Left colon (tissue), 2 donors: ENCODE measurements at places on chromosomes 4 and X. TPM values are rescaled to one million over a fixed set of nuclear protein-coding genes. Genes with fewer than 3 reads are reported as not detected.

JCHAIN gene
- total RNA-seq = 909 TPM

AREG gene
- 42.3 TPM for total RNA-seq

HPGDS gene
- total RNA-seq = 2.9 TPM

PABPC4L gene
- total RNA-seq = 0.39 TPM

CHST7 gene
- total RNA-seq = 3.1 TPM

WNK3 gene
- total RNA-seq = 0.06 TPM

DNA sequence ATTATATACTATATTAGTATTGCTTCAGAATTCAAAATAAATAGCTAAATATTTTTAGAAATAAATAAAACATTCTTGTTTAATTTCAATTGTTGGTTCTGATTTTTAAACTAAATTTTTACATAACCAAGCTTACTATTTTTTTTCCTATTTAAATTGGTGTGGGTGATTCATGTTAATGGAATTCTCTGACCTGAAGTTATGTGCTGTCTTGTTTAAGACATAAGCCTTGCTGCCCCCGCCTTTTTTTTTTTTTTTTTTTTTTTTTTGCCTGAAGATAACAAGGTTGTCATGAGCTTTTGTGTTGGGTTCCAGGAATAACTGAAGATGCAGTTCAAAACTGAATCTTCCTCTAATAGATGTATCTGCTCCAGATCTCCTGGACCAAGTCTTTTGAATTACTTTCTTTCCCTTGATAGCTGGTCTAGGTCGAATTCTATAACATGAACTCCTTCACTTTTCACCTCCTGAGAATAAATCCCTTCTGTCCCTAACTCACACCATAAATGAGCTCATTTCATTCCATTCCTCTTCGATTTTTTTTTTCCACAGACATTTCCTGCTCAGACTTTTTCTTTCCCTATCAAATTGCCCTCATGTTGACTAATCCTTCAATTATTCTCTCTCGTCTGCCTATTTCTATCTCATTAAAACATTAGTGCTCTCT is 261.5 kb upstream of the FTHL17 start:
- no peak for DNase-seq

DNA sequence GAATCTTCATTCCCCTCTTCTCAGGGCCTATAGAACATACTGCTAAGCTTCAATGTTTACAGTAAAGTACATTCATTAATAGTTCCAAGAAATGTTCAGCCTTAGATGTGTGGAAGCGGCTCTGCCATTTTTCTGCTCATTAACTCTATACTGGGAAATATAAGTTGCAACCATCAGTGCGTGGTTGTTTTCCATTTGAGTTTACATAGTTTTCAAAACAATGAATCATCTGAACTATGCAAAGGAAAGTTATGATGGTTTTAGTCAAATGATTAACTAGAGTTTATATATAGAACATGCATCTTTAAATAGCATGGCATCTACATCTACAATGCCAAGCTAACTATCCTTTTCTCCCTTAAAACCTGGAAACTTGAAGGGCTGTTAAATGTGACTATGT is 29.6 kb downstream of the LEF1 start:
- DNase-seq = no peak

DNA sequence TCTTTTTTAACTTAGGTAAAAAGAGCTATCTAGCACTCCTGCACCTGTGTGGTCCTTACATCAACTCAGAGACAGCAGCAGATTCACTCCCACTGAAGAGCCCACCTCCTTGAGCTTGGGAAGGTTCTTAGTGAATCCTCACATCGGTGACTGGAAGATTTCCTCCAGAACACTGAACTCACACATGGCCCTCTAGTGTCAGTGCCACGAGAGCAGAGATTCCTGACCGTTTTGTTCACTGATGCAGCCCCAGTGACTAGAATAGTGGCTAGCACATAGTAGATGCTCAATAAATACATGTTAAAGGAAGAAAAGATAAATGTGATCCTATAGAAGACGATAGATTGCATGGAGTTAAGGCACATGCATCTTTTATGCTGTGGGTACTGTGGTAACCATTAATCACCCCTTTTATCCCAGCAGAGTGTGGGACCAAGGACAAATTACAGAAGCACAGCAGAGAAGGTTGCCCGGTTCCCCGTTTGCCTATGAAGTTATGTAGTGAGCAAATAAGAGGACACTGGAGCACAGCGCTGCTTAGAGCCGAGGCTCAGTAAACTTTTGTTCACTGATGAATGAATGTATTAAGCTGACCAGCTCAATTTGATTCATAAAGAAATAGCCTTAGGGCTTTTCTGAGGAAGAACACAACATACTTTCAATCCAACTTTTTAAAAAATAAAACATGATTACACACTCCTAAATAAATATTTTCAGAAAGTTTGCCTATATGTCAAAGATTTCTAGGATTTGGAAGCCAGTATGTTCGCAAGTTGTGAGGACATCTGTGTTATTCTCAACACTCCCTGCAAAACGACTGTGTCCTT is 8.7 kb downstream of the GASK1B start:
- DNase-seq = no peak

GRCh38 chrX:27883468-27884092 is 75.8 kb downstream of the MAGEB10 start:
- DNase-seq = no peak

- no peak for DNase-seq
Measured at GRCh38 chrX:867502-867901, 236.9 kb downstream of the SHOX start.

DNA sequence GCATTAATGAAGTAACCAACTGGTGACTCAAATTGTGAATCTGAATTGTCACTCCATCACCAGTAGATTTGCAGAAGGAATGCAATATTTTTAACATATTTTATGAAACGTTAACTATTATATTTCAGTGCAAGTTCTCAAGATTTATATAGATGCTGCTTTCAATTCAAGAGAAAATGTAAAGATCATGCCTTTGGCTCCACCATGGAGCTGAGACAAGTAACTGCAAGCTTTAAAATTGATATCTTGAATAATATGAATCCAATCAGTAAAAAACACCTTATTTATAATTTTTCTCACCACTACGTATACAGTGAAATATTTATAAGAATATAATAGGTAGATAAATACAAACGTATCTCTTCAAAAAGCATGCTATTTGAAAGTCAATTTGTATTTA is 27.8 kb upstream of the GALNTL6 start:
- no peak for DNase-seq

GRCh38 chr4:7266525-7267292 is 74.4 kb downstream of the SORCS2 start:
- DNase-seq = no peak

DNA sequence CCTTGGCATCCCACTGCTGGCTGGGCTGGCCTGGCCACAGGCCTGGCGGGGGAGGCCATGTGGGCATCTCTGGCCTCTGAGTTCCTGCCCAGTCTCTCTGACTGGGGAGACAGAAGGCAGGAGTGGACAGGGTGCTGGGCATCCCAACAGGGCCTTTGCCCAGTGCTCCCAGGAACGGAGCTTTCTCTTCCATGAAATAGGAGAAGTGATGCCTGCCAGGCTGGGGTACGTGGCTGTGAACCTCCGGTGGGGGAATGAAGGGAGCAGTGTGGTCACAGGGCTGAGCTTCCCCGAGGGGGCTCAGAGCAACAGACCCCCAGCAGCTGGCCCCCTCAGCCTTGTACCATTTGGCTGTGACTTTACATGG is 40.4 kb upstream of the HMX1 start:
- DNase-seq = no peak

GRCh38 chrX:136671006-136671610 is 23.1 kb downstream of the CD40LG start:
- no peak for DNase-seq
